NCI-H1092 (cell line): ENCODE measurements at places on chromosomes 6 and 20.

DNA sequence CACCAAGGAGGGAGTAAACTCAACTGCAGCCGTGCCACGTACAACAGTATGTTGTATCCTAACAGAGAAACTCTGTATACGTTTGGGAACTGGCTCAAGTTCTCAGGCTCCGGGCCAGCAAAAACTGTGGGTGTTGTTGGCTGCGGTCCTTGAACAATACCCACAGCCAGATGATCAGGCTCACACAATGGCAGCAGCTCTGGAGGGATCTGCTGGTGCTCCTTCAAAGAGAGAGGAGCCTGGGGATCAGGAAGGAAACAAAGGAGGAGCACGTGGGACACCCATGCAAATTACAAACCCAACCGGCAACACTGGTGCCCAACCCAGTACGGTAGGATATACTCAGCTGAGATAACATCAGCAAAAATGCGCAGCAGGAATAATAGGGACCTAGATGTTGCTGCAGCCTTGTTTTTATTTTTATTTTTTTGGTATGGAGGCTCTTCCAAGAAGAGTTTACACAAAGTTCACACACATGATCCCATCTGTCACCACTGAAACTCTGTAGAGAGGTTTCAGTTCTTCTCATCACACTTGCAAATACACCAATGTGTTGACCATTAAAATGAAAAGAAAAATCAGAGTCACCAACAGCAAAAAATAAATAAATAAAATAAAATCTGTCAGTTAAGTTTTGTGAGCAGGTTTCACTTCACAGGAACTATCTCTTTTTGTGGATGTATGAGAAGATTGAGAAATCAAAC is 41.2 kb upstream of the PDE10A start:
- peak; percentile 18 for DNase-seq

DNA sequence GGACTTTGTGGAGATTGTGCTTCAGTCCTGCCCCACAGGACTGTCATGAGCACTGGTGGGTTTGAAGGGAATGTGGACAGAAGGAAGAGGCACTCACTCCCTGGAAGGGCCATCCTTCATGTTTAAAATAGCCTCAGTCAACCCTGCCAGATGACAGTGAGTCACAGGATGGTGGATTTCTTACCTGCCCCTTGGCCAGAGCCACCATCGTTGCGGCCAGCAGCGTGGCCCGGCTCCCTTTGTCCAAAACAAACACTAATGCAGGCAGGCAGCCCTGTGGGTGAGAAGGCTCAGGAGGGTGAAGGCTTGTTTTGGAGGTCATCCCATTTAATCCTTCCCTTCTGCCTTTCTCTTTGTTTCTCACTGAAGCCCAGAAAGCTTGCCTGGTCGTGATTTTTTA is 422.7 kb downstream of the CD83 start:
- DNase-seq, result no peak

- DNase-seq, result no peak
Measured at GRCh38 chr6:56890066-56890465, 64.8 kb upstream of the BEND6 start.

GRCh38 chr6:41503827-41504465 is 42.2 kb upstream of the FOXP4 start:
- no peak for DNase-seq

GRCh38 chr6:7052443-7053011 is 55.2 kb upstream of the RREB1 start:
- no peak for DNase-seq

DNA sequence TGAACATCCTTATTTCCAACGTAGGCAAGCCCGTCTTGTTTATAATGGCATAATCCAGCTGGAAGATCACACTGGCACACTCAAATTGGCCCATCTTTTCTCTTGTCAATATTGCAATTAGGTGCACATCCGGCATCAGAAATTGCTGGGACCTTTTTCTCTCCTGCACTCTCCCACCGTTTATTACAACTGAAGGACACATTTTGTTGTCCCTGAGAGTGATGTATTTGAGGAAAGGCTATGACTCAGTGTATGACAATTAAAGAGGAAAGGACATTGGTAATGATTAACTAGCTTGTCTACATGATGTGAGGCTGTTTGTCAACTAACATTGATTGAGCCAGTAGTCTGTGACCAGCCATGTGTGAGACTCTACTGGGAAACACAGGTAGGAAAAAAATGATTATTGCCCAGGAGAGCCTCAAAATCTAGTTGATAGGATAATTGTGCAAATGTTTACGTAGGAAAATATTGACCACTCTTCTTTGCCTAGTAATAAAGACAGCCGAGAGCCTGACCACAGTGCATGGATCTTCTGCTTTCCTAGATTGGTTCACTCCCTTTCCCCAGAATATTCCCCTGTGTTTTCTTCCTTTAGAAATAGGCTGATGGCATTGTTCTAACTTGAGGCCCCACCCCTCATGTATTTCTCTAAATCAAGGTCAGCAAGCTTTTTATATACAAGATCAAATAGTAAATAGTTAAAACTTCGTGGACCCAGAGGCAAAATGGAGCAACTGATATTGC is 230.0 kb upstream of the BTBD3 start:
- DNase-seq, result peak; percentile 19

GRCh38 chr6:35081426-35081851 is 59.7 kb downstream of the TCP11 start:
- no peak for DNase-seq
